ENCODE measurements at places on chromosomes 3 and 15.

DNA sequence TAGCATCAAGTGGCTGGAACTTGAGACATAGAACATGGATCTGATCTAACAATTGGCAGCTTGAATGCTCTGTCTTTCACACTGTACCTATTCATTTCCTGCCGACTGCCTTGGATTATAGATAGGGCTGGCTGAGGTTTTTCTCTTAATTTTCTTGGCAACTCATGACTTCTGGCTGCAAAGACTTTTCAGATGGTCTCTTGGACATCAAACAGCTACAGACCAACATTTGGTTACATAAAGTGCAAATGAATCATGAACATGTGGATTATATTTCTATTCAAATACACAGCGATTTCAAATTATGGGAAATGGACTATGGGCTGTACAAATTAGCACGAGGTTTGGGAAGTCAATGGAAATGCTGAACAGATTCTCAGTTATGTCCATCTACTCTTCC is 26.2 kb upstream of the IL16 start:
- DNase-seq, result no peak

DNA sequence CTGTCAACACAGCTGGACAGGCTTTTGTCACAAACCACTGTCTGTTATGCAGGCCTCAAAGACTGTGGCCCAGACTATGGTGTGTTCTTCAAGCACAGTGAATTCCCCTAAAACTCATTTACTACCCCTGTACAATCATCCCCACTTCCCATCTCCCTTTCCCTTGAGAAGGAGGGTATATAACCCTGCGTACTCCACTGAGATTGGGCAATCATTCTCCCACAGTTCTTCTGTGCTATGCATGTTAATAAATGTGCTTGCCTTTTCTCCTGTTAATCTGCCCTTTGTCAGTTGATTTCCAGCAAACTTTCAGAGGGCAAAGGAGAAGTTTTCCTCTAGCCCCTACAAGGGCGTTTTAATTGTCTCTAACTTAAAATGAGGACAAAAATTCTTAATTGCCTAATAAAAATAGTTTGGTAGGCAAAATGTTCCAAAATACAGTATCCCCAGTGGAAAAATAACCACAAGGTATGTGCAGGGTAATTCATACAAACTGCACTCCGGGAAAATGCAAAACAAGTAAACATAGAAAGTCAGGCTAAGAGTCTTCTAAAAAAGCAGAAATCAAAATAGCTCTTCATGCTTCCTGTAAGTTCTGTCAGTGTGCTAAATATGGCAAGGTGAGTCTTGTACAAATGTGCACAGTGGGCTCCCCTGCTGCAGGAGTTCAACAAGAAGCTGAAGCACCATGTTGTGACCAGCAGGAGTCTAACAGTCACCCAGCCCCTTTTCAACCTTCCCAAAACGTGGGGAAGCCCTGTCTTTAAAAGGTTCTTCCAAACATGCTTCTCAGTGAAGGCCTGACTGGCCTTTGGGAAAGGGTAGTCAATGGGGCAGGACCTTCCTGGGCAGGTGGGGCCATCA is 10.2 kb downstream of the ATP10A start:
- DNase-seq, result no peak

GRCh38 chr3:29335438-29335837 is 54.6 kb downstream of the RBMS3 start:
- DNase-seq, result no peak

DNA sequence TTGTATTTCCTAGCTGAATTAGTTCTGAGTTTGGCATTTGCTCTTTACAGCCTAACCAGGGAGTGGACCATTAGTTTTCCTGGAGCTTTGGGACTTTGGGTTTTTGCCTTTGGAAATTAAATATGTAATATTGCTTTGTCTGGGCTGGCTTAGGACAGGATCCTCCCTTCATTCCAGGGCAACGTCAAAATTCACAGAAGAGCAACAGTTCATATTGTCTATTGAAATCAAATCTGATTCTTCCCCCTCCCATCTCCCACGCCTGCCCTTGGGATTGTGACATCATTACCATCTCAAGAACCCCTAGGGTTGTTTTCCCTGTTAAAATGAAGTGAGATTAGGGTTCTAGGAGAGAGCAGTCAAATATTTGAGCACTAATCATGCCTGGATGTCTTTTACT is 194.1 kb downstream of the ROBO2 start:
- DNase-seq, result no peak

DNA sequence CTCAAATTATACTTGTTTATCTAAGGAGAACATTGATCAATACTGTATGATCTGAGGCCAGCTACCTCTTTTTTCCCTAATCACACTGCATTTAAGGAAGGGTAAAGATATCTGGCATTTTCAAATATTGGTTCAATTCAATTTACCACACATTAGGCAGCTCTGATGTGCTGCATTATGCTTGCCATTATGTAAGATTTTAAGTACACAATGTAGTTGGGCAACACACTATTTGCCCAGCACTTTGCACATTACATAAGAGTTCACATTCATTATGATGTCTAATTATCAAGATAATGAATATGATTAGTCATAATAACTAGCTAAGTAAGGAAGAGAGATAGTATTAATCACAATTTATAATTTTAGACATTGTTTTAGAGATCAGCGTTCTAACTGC is 196.3 kb downstream of the BCHE start:
- DNase-seq, result no peak

DNA sequence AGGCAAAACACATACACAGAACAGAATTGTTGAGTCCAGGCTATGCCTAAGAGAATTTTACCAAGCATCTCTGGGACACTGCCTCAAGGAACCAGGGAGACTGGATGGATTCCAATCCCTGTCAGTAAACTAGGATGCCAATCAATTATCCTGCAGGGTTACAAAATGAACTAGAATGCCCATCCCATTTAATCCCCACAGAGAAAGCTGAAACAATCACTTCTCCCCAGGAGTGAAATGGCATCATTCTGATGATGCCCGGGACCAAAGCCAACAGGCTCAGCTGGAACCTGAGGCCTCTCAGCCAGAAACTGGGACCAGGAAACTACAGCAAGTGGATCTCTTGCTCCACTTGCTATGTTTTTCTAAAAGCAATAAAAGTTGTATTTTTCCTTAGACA is 130.0 kb upstream of the TJP1 start:
- DNase-seq, result no peak

All from activated naive CD4-positive, alpha-beta T cell treated with Interleukin-2 at 50 U/mL for 16 hours (primary cell).